Activated CD8-positive, alpha-beta T cell treated with anti-CD3 and anti-CD28 coated beads, Interleukin-2, amount 10 ng/mL, durations not matched to agents 7 days and 5 days (primary cell): ENCODE measurements at places on chromosomes 3 and 15. TPM values are rescaled to one million over a fixed set of nuclear protein-coding genes. Genes with fewer than 3 reads are reported as not detected.

The FSTL1 gene
- 0.50 TPM for total RNA-seq

The SEMA3F gene
- not detected for total RNA-seq

The PCNP gene
- total RNA-seq, result 181 TPM

The TMEM266 gene
- total RNA-seq, result not detected

The IFT57 gene
- total RNA-seq, result 23.9 TPM

The SI gene
- not detected for total RNA-seq

The CCR9 gene
- total RNA-seq, result 0.08 TPM

DNA sequence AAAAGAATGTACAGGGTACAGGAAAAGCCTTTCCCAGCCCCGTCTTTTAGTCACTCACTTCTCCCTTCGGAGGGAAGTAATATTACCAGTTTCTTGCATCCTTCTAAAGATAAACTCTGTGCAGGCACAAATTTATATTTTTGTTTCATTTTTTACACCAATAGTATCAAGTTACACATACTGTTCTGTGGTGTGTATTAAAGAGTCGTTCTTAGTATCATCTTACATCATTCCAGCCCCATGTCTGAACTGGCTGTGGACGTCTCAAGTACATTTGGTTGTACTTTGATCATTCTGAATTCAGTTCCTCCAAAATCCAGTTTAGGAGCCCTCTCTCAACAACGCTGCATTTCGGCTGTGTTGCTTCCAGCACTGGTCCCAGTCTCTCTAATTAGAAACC is 68.7 kb downstream of the LMLN start:
- DNase-seq, result no peak

GRCh38 chr3:60523536-60523935 is 727.7 kb downstream of the FHIT start:
- DNase-seq, result no peak

GRCh38 chr3:4107430-4107829 is 195.7 kb upstream of the SETMAR start:
- no peak for DNase-seq

DNA sequence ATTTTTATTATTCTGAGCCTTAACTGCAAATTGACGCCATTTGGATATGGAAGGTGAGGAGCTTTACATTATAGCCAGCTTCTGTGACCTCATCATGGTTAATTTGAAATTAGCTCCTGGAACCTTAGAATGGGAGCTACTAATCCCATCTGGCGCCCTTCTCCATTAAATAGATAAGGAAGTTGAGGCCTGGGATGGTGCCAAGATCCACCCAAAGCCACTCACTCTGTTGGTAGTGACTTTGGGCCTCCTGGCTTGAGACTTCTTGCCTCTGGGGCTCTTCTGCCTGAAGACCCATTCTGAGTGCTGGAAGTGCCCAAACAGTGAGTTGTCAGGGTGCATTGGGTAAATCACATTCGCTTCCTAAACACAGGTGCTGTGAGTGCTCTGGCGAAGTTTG is 12.0 kb upstream of the HMCES start:
- no peak for DNase-seq

DNA sequence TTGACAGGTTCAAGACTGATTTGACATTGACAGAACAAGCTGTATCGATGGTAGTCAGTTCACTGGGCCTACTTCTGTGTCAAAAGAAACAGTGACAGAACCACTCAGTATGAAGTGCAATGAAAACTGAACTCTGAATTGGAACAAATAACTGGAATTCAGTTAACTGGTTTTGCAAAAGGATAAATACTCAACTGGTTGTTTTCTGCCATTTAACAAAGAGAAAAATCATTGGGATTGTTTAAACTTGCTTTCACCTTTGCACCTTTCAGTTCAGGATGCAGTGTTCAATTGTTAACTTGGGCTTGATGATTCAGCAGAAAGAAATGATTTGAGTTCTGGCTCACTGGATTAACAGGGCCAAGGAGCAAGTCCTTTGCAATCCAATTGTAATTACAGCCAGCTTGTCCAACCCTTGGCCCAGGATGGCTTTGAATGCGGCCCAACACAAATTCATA is 4.9 kb downstream of the BTD start:
- DNase-seq, result no peak

GRCh38 chr15:67839499-67839928 is 331 bp downstream of the RNU6-1 start:
- peak; percentile 54 for DNase-seq

DNA sequence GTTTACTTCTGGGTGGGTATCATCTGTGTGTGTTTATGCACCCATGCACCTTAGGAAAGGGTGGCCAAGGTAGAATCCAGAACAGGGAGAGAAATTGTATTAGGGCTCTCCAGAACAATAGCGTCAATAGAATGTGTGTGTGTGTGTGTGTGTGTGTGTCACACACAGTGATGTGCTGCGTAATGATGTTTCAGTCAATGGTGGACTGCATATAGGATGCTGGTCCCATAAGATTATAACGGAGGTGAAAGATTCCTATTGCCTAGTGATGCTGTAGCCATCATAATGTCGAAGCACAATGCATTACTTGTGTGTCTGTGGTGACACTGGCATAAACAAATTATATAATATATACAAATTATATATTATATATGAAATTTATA is 69.3 kb upstream of the PRR23C start:
- DNase-seq, result no peak
